Activated CD4-positive, alpha-beta T cell treated with anti-CD3 and anti-CD28 coated beads, Interleukin-2, amount 10 ng/mL, durations not matched to agents 24 days and 14 days (primary cell): ENCODE measurements at places on chromosomes 5 and 9. TPM values are rescaled to one million over a fixed set of nuclear protein-coding genes. Genes with fewer than 3 reads are reported as not detected.

- no peak for DNase-seq
These were observed 169.0 kb downstream of the DOCK2 start for GRCh38 chr5:169805937-169806700.

DNA sequence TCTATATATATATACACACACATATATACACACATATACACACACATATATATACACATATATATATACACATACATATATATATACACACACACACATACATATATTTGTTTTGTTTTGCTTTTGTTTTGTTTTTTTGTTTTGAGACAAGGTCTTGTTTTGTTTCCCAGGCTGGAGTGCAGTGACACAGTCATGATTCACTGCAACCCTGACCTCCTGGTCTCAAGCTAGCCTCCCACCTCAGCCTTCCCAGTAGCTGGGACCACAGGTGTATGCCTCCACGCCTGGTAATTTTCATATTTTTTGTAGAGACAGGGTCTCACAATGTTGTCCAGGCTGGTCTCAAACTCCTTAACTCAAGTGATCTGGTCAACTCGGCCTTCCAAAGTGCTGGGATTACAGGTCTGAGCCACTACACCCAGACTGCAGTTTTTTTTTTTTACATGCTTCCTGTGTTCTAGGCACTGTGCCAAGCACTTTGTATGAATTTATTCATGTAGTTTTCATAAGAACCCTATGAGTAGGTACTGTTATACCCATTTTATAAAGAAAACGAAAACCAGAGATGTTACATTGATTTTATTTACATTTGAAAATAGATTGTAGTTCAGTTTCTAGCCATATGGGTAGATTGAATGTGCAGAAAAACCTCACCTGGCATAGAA, 120.7 kb downstream of the PBX3 start:
- DNase-seq = no peak

DNA sequence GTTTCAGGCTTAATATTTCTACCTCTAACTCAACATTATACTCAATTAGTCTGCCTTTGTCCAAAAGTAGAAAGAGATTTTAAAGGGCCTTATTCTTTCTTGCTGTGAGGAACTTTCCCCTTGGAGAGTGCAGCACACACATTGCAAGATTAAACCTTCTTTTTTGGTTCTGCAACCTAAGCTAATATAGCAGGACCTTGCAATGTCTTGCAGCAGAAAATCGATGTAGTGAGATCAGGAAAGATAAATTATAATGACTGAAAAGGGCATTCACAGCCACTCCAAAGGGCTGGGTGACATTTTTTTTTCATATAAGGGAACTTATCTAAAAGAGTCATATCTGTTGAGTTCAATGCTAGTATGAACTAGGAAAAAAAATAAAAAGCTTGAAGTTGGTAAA, 422.7 kb upstream of the ADAMTS16 start:
- no peak for DNase-seq

Gene CCDC180
- total RNA-seq = 0.89 and 1.9 TPM in 2 replicates

Gene PRLR
- not detected in 2 replicates for total RNA-seq

DNA sequence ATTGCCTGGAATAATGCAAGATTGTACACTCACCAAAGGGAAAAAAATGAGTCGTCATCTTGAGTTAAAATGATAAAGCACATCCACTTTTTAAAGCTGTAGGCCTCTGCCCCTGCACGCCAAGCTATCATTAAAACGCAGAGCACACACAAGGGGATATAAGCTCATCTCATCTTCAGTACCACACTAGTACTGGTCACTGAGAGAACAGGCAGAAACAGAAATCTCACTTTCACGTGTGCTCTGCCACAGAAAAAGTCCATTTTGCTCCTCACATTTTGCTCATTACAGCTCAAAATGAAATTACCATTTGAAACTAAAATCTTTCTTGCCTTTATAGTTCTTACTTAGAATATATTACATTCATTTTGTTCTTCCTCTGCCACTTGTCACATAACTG, 99.2 kb upstream of the SLC30A5 start:
- no peak for DNase-seq

GRCh38 chr5:62340392-62340791, 34.4 kb downstream of the KIF2A start:
- DNase-seq = no peak

GRCh38 chr5:122967625-122968024, 68.9 kb downstream of the PPIC start:
- no peak for DNase-seq

- no peak for DNase-seq
These were observed 101.1 kb downstream of the APBA1 start for GRCh38 chr9:69571032-69571431.

DNA sequence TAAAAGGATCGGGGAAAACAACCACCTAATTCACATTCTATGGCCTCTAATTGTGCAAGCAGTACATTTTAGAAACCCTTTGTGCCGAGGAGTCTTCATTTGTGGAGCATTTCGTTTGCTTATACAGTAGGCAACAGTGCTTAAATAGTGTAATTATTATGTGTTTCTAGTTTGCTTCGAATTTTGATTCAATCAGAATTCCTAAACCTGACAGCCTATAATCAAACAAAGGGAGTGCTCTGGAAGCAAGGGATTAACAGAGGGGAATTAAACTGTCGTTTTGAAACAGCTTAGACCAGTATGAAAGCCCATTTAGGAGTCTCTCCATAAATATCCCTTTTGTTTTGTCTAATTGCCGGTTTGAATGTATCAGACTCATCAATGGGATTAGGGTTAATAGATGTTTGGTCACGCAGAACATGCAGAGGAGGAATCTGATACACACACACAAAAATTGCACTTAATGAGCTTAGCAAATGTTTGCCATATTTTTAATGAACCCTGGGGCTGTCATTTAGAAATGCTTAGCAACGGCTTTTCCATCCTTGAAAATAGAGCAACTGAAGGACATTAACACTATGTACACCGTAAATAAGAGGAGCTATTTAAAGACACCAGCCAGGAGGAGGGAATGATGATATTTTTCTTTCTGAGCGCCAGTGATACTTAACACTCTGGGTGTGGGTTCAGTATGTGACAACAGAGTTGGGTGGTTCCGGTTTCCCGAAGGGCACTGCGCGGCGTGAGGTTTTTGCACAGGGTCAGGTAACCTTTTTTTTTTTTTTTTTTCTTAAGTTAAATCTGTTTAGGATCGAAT, 404.7 kb downstream of the TLE4 start:
- DNase-seq = no peak

GRCh38 chr9:118059484-118060278, 355.5 kb downstream of the TLR4 start:
- DNase-seq = peak; percentile 69

- no peak for DNase-seq
These were observed 381.6 kb downstream of the TMEM38B start for GRCh38 chr9:106075960-106076327.

Gene DNAI1
- total RNA-seq = not detected in 2 replicates

Gene IGIP
- 2.8 TPM in 2 replicates for total RNA-seq

Gene GCNT4
- total RNA-seq = 0.52 and 0.70 TPM in 2 replicates

DNA sequence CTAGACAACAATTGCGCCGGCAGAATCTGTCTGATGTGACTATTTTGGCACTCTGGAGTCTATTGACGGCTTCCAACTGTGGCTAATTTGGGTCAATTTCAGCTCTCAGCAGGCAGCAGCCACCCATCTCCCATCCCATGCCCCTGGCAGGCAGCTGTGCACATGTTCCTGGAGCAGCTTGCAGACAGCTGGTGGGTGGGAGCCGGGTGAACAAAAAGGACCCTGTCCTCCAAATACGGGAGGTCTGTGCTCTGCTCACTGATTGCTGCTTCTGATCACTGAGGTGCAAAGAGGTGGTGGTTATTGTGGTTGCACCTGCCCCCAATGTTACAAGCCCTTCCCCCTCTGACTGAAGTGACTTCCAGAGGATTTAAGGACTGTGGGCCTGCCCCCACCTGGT, 45.0 kb upstream of the N4BP3 start:
- no peak for DNase-seq

DNA sequence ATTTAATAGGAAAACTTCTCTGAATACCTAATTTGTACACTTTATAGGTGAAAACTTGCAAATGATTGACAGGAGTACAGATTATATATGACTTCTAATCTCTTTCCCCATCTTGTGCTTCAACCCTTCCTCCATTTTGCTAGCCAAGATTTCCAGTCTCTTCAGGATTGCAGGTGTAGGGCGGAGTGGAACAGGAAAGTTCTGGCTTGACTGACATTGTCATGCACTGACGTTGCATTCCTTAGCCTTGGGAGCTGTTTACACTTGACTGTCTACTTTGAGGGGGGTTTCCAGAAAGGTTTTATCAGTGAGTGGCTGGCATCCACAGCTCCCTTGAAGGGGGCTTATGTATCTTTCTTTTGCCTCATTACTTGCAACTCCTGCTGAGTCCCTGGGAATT, 34.1 kb upstream of the GRIA1 start:
- no peak for DNase-seq

Gene LCN15
- total RNA-seq = not detected in 2 replicates

Gene LRRC70
- total RNA-seq = 0.73 and 2.0 TPM in 2 replicates

GRCh38 chr5:10702911-10703491, 58.0 kb downstream of the DAP start:
- no peak for DNase-seq

GRCh38 chr5:93578813-93579691, 2.0 kb downstream of the NR2F1-AS1 start:
- peak; percentile 56 for DNase-seq

- peak; percentile 51 for DNase-seq
These were observed 131.4 kb downstream of the MRPL36 start for GRCh38 chr5:1668141-1668721.

DNA sequence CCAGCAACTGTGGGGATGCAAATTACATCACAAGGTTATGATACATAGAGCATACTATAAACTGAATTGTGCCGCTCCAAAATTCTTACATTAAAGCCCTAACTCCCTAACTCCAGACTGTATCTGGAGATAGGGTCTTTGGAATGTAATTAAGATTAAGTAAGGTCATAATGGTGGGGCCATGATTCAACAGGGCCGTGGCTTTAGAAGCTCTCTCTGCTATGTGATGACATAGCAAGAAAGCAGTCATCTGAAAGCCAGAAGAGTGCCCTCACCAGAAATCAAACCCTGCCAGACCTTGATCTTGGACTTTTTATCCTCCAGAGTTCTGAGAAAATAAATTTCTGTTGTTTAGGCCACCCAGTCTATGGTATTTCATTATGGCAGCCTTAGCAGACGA, 123.9 kb downstream of the FBXL17 start:
- DNase-seq = no peak

GRCh38 chr5:146368137-146368536, 29.5 kb downstream of the POU4F3 start:
- DNase-seq = no peak

GRCh38 chr5:170963521-170963920, 101.7 kb downstream of the RANBP17 start:
- DNase-seq = no peak

Gene SEMA5A
- total RNA-seq = not detected in 2 replicates

- peak; percentile 81 for DNase-seq
These were observed 84.7 kb downstream of the PARP8 start for GRCh38 chr5:50751064-50751657.

GRCh38 chr5:6721442-6721841, 8.2 kb downstream of the TENT4A start:
- no peak for DNase-seq

- DNase-seq = no peak
These were observed 12.3 kb upstream of the SUSD1 start for GRCh38 chr9:112187404-112187803.

DNA sequence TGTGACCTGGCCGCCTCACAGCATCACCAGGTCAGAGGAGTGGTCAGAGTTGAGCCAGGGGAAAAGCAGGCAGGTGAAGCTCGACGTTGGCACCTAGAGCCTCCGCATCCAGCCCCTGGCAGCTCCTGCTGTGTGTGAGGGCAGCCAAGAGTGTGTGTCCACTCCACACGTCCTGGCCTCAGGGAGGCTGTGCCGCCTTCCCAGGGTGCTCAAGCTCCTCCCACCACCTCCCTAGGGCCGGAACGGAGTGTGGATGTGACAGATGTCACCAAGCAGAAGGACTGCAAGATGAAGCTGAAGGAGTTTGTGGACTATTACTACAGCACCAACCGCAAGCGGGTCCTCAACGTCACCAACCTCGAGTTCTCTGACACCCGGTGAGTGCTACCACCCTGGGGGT, 72.5 kb downstream of the PHF2 start:
- no peak for DNase-seq

- peak; percentile 91 for DNase-seq
These were observed 2.0 kb downstream of the BRD3 start for GRCh38 chr9:134065612-134066419.

DNA sequence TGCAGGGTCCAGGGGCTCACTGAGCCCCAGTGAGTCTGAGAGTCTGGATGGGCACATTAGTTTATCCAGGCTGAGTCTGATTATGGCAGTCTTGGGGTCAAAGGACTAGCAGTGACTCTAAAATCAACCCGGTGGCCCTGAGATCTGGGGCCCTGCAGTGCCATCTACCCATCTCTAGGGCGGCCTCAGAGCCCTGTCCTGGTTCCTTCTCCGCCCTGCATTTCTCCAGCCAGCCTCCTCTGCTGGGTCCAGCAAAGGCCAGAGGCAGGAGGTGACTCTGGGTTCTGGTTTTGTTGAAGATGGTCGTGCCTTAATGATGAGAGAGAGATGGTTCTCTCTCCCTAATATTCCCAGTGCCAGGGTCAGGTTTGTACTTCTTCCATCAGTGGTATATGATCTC, 15.0 kb downstream of the DCANP1 start:
- peak; percentile 40 for DNase-seq

DNA sequence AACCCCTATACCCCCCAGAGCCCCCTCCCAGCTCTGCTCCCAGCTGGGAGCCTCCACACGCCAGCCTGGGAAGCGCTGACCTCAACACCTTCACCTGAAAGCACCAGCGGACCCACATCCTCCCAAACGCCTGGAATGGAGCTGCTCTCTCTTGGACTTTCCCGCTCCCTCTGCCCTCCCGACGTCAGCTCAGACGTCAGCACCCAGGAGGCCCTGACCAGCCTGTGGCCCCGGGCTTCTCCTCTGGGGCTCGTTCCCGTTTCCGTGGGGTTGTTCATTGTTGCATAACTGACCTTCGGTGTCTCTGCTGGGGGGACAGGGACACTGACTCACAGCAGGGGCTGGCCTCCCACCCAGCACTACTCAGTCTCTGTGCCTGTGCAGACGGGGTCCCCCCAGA, 35.0 kb upstream of the SLC6A3 start:
- no peak for DNase-seq

- DNase-seq = no peak
These were observed 139.1 kb downstream of the PLPPR1 start for GRCh38 chr9:101167490-101168134.

GRCh38 chr5:157076558-157076957, 17.6 kb upstream of the HAVCR1 start:
- DNase-seq = peak; percentile 62

GRCh38 chr5:142353071-142353472, 28.3 kb upstream of the SPRY4 start:
- DNase-seq = no peak

Gene INSL6
- not detected in 2 replicates for total RNA-seq

Gene C6
- total RNA-seq = not detected in 2 replicates

DNA sequence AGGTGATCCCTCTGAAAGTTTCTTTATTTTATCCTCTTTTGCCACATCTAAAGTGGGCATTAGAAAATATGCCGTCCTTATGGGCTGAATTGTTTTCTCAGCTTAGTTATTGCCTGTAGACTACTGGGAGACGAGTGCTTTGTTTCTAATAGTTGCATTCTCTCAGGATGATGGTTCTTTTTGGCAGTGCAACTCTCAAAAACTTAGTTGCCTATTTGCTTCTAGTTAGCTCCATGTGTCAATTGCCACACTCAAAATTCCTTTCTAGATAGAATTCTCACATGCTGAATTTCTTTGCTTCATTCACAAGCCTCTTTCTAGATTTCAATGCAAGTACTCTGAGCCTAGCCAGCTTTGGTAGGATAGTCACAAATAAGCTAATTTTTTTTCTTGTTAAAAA, 155.5 kb downstream of the FGF10 start:
- DNase-seq = no peak

Gene CDKN2B
- 0.21 and 0.33 TPM in 2 replicates for total RNA-seq

- no peak for DNase-seq
These were observed 326.9 kb downstream of the ZNF608 start for GRCh38 chr5:124419531-124419930.
